ENCODE measurements at places on chromosomes 13 and 19. TPM values are rescaled to one million over a fixed set of nuclear protein-coding genes. Genes with fewer than 3 reads are reported as not detected.

Gene SIGLEC12
- polyA plus RNA-seq = 1.1 TPM

Gene PAF1
- polyA plus RNA-seq = 64.1 TPM

Gene TSHZ3
- not detected for polyA plus RNA-seq

Gene NCR1
- 0.63 TPM for polyA plus RNA-seq

All from IgD-negative memory B cell (primary cell).